ENCODE measurements at places on chromosomes 1 and 21. TPM values are rescaled to one million over a fixed set of nuclear protein-coding genes. Genes with fewer than 3 reads are reported as not detected.

The LYPD8 gene
- 0.46 TPM for total RNA-seq

The KRTAP21-2 gene
- not detected for total RNA-seq

The RGS1 gene
- not detected for total RNA-seq

The MRAP gene
- total RNA-seq: not detected

The ANKRD35 gene
- total RNA-seq: not detected

The CFHR5 gene
- not detected for total RNA-seq

- no peak for DNase-seq
These were observed 210.2 kb downstream of the LRRC7 start for GRCh38 chr1:69777971-69778370.

DNA sequence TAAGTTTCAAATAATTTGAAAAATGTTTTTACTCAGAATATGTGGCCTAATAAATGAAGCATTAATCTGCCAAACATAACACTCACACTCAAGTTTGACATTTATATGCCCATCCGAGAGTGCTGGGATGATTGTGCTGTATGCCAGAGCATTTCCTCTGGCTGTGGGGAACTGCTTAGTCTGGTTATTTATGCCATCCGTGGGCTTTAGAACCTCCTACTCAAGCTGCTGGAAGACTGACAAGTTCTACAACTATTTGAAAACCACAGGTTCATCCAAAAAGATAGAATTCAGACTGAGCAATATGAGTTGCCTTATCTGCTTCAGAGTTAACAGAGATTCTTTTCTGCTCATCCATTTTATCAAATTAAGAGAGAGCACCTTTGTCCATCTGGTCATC, 25.9 kb downstream of the PCNX2 start:
- peak; percentile 20 for DNase-seq

DNA sequence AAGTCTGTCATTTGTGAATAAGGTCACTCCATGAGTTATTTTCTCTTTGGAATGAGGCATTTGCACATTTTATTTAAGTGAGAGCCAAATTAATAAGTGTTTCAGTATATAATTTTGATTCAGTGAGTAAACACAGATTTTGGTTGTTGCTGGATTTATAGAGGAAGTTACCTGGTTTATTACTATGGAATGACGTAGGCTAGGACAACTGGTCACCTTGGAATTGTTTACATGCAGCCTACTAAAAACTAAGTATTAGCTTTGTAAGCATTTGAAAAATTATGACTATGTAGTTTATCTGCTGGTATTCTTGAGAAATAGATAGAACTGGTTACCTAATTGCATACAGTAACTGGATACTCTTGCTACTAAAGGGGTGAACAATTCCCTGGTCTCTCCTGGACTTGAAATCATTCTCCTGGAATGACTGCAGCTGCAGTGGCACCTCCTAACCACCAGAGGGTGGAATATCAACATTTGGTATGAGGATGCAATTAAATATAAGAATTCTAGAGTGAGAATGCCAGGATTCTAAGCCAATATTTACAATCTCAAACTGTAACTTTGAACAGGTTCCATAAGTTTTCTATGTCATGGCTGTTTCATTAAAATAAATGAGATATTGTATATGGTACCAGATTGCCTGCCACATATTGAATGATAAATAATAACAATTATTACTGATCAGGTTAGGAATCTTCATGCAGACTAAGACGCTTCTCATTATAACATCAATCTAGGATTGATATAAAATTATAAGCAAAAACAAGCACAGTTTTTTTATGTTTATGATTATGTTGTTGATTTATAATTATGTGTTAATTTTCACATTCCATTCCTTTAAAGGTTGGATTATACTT, 3.5 kb upstream of the KRTAP27-1 start:
- peak; percentile 25 for DNase-seq

DNA sequence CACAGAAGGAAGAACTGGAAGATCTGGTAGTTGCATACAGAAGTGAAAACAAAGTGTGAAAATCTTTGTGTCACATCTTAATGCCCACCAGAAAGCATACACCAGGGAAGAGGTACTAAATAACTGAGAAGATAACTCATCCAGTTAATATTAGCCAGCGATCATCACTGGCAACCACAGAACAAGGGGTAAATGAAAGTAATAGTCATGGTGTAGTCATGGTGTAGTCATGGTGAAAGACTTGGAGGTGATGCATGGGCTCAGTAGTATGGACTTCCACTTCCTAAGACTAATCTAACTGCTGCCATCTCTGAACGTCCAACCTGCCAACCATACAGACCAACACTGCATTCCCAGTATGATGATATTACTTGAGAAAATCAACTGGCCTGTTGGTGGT, 481.2 kb upstream of the NR5A2 start:
- DNase-seq: no peak

Measured in A172 (cell line).